ENCODE measurements at places on chromosomes 7 and 10.

DNA sequence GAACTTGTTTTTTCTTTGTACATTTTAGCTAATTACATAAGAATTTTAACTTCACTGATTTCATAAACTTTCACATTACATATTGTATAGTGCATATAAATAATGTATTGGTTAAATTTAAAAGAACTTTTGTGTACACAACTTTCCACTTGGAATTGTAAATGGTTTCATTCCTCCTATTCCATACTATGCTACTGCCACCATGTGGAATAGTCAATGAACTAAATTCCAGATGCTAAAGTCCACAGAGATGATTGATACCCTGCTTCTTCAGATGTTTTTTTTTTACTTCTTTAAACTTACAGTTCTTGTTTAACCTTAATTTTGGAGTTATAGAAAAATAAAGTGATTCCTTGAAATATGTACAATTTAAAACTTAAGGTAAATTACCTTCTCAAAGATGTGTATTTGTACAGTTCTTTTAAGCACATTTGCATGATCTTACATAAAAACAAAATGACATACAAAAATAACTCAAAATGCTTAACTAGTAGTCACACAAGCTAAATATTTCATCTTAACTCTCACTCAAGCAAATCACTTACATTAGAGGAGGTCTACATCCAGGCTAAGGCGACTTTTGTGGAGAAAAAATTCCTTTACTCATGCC is 247.6 kb upstream of the HGF start:
- no peak for DNase-seq

- no peak for DNase-seq
These were observed 96.7 kb downstream of the HTR5A start for GRCh38 chr7:155166673-155167370.

GRCh38 chr10:73247509-73248258 is 629 bp upstream of the DNAJC9 start:
- DNase-seq, result no peak

DNA sequence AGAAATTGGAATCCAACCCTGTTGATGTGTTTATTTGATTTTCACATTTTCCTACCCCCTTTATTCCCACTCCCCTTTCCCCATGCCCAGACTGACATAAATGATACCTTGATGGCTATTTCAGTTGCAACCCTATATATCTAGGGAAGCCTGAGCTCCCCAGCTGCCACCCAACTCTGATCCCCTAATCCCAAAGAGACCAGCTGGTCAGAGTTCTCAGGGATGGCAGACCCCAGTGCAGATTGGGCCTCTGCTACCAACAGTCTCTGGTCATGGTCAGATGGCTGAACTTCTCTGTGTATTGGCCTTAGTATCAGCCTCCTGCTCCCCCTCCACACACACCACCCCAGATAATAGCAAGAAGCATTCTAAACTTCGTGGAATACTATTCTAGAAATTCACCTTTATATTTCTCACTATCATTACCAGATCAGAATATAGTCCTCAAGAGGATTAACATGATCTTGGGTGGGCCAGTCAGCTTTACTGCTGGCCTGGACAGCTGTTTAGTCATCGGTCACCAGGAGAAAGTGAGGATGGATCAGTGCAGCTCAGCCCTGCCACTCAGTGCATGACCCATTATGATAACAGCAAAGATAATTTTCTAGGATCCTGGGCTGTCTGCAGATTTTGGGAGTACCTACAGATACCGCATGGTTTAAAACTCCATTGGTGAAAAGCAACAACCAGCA is 24.5 kb upstream of the BTRC start:
- no peak for DNase-seq

DNA sequence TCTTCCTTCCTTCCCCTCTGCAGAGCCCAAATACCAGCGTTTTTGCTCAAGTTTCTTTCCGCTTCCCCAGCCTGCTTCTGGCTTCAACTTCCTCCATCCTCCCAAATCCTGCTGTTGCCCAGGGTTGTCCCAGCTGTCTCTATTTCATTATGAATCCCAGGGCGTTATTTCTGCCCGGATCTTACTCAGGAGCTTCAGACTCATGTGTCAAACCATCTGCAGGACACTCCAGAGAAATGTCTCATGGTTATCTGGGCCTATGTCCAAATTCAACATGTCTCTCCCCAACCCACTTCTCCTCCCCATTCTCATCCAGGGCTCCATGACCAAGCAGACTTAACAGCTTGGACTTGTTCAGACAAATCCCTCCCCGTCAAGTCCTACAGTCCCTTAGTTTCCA is 15.6 kb downstream of the ARHGAP22 start:
- no peak for DNase-seq

DNA sequence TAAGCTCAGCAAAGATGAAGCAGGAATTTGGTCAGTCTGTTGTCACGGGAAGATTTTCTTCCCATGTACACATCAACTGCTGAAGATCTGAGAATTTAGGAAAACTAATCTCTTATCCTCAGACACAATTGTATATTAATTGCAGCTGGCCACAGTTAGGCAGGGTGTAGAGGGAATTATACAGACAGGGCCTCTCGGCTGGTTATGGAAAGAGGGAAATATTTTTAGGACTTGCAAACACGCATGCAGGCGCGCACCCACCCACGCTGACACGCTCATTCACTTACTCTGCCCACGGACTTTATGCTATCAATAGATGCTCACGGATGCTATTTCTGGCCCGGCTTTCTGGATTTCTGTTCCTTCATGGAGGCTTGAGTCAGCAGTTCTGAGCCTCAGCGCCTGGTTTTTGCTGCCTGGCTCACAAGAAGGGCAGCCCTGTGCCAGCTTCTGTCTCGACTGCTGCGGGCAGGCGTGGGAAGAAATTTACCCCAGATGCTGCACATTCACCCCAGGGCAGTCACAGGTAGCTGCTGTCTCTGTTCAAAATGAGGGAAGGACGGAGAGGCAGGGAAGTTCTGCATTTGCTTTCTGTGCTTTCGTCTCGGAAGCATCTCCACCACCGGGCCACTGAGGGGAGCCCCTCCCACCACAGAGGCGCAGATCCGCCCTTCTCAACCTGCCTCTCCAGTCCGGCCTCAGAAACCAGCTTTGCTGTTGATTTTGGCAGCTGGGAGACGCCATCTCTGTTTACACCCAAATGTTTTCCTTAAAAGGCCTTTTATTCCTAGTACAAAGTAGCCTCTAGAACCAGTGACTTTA is 116.3 kb upstream of the BTBD16 start:
- no peak for DNase-seq

DNA sequence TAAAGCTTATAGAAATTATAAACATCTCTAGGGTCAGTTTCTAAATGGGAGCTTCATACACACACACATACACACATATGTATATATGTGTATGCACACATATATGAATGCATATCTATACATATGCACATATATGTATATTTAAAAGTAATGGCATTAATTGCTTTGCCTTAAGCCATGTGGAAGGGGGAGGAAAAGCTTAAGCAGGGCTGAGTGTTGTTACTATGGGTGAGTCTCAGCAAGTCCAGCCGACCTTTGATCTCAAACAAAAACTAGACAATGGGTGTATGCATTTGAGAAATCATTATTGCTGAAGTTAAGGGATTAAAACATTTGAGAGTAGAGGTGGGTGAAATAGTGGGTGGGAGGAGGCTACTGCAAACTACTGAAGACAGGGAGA is 546.7 kb downstream of the MAGI2 start:
- DNase-seq, result no peak

DNA sequence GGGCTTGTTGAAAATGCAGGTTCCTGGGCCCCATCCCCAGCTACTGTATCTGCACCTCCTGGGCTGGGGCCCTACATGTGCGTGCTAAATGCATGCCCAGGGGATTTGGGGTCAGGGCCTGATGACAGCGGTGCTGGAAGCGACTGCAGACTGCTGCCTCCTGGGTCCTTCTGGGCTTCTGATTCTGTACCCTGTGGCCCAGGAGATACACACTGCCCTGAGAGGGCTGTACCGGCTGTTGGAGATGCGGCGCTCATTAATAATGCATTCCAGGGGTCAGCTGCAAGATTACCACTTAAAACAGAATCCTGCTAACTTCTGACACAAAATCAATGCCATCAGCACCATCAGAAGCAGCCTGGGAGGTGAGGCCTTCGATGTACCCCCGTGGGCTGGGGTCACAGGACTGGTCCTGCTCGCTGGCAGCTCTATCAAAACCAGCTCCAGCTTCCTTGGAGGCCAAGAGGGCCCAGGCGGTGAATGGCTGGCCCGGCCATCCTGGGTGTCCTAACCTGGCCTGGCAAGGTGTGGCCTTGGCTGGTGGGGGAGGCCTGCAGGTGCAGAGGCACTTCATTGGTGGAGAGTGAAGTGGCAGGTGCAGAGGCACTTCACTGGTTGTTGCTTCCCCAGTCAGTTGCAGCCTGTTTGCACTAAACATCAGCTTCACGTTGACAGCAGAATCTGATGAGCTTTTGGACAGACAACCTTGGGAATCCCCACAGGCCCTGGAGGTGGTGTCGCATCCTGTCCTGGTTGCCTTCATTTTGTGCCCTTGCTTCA is 79.2 kb downstream of the GLRX3 start:
- no peak for DNase-seq

- DNase-seq, result no peak
These were observed 37.4 kb downstream of the VCL start for GRCh38 chr10:74035303-74035702.

GRCh38 chr7:108003599-108003935 is 606 bp upstream of the LAMB1 start:
- DNase-seq, result no peak

DNA sequence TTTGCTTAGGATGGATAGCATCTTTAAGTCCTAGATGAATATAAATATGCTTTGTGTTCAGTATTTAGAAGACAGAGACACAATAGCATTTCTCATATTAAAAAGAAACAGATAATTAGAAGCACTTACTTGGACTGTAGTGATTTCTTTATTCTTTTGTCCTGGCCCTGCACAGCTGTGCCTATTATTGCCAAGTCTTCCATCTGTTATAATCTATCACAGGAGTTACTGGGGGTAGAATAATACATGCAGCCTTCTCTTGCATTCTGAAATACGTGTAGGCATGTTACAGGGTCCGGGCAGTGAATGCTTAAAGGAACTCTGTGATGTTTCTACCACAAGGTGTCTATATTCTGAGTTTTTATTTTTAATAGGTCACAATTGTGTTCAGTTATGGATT is 461.5 kb upstream of the COBL start:
- no peak for DNase-seq
